ENCODE measurements at places on chromosomes 5 and 9.
A peak's percentile ranks its signal among the peaks of the same experiment; 100 is the strongest.

DNA sequence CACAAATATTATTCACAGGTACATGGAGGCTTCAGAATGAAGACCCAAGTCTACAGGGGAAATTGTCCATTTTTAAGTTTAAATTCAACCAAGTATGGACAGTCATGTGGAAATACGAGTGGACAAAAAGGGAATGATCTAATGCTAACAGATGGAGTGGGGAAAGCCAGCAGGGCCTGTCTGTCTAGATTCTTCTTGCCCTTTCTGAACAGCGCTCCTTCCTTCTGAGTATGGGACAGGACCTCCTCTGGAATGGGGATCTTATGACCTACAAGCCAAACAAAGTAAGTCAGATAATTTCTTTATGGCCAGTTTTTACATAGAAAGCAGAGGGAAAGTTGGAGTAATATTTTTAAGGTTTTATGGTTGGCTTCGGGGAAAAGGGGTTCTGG is 119.8 kb upstream of the NEK6 start:
- DNase-seq = no peak

GRCh38 chr9:131264231-131264630 is 12.1 kb downstream of the FAM78A start:
- no peak for DNase-seq

GRCh38 chr9:69600314-69601047 is 71.7 kb downstream of the APBA1 start:
- peak; percentile 45 for DNase-seq

DNA sequence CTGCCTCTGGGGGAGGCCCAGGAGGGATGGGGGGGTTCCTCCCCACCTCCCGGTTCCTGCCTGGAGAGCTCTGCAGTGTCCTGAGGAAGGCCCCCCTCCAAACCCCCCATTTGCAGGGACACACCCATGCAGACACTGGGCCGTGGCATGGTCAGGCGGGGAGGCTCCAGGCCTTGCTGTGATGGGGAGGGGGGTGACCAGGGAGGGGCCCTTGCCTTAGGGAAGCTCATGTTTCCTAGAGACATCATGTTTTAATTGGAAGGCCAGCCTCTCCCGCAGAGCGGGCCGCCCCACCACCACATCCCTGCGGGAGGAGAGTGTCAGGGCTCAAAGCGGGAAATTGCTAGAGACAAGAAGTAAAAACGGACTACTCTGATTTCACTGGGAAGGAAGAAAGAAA is 12.0 kb downstream of the PRRX2 start:
- DNase-seq = no peak

Data from Jurkat, Clone E6-1 (cell line).